ENCODE measurements at places on chromosomes 6 and 20.

DNA sequence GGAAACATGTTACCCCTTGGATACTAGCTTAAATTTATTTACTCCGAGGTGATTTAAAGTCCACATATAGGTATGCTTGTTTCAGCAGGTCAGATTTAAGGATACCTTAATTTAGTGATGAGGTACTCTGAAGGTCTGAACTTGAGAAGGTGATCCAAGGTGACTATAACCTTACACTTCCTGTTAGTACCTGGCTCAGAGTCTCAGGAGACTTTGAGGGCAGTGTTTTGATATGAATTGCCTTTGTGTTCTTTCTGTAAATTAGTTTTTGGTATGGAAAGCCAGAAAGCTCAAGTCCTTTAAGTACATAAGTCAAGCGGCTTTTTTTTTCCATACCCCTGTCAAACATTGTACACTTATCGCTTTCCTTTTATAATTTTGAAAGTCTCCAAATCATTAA, 489.0 kb downstream of the CDKAL1 start:
- DNase-seq = no peak

- DNase-seq = no peak
Observed at GRCh38 chr20:36344517-36345132, 38.5 kb downstream of the DLGAP4 start.

- no peak for DNase-seq
Observed at GRCh38 chr6:146650799-146651481, 52.2 kb downstream of the ADGB start.

DNA sequence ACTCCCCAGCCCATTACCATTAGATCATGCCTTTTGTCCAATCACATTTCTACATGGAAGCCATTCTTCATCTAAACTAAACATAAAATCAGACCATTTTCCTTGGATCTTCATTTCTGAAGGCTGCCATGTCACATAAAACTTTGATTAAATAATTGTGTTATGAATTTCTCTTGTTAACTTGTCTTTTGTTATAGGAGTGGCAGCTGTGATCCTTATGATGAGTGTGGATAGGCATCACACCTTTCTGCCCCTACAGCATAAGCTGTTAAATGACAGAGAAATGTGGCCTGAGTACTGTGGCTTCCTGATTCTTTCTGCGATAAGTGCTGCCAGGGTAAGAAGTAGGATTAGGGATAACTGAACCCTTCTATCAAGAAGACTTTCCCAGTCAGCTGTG, 247.1 kb upstream of the MOCS1 start:
- no peak for DNase-seq

DNA sequence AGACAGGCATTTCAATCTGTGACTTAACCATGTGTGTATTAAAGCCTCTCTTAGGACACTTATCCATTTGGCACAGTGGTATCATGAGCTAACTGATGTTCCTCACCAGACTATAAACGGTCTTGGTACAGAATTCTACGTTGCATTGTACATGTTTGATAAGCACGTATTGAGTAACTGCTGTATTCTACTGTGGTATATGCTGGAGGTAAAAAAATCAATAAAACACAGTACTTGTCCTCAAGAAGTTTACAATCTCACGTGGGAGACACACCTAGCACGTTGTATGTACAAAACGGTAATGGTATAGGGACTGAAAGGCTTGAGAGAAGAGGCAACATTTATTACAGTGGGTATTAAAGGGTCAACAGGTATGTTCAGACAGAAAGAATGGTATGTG, 33.2 kb upstream of the FAM83C start:
- no peak for DNase-seq
